H7 (cell line): ENCODE measurements at places on chromosomes 2 and 18. TPM values are rescaled to one million over a fixed set of nuclear protein-coding genes. Genes with fewer than 3 reads are reported as not detected.
A peak's percentile ranks its signal among the peaks of the same experiment; 100 is the strongest.

Gene DCC
- 1.3 TPM in 2 replicates for total RNA-seq

GRCh38 chr2:208222351-208222750 lies 32.5 kb downstream of the IDH1 start:
- DNase-seq = no peak

DNA sequence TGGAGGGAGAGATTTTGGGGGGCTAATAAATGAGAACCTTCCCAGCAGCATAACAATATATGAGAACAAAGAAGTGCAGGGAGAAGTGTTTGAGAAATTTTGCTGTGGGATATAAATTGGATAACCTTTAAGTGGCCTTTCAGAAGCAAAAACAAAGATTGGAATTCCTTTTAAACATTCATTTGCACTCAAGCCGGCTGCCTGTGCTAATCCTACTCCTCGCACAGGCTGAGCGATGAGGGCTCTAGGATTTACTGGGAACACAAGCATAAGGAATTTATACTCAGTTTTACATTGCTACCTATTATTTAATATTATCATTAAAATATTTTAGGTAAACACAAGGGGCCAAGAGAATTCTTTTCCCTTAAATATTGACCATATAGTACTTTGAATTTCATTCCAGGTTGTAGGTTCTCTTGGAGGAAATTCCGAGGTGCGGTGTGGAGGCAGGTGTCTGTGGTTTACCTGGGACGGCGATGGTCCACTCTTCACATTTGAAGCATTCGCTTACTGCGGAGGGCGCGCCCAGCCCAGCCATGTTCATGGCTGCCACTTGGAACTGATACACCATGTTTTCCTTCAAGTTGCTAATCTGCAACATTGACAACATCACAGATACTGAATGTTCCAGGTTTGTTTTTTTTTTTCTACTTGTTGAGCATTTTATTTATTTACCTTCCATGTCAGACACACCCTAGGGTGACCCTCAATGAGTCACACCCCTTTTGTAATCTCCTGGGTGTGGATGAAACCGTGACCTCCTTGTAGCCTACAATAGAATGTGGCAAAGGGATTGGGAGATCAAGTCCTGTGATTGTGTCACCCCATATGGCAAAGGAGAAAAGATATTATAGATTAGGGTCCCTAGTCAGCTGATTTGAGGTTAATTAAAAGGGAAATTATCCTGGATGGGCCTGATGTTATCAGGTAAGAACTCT lies 100.1 kb downstream of the MYOM1 start:
- no peak for DNase-seq

- peak; percentile 84 for DNase-seq
These were observed at the start of gene PAX3 for GRCh38 chr2:222298311-222299150. Gene PAX3 (minus strand): TSS chr2:222298998. CDS start chr2:222298615, 383 bp downstream.
